NCI-H2081 treated with DMSO at 0.1 percent for 48 hours (cell line): ENCODE measurements at places on chromosomes 16 and 17.
A peak's percentile ranks its signal among the peaks of the same experiment; 100 is the strongest.

- DNase-seq = no peak
Observed at GRCh38 chr17:38709864-38710603, 5.0 kb downstream of the MLLT6 start.

DNA sequence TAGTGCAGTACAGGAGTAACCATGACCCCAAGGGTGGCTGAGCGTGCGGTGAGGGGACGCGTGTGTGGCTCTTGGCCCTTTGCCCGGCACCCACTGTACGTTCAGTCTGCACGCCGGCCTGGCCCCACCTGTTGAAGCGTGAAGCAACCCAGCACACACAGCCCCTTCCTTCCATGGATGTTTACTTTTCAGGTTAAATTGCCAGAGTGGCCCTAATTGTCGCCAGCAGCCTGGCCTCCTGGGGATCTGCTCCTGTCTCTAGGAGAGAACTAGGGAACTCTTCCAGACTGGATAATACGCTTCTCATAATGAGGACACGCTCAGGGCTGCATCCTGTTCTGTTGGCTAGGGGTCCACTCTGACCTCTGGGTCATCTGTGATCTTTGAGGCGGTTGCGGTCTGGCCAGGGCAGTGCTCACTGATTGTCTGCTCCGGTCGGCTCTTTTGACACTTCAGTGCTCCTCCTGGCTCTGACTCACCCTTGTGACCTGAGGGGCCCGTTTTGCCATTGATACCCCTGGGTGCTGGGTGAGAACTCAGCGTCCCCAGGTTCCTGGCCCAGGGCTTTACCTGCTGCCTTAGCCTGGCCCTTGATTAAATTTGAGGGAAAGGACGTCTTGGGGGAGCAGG lies 27.7 kb downstream of the TPSG1 start:
- peak; percentile 22 for DNase-seq

GRCh38 chr17:42553161-42553818 lies 567 bp downstream of the HSD17B1 start:
- no peak for DNase-seq

DNA sequence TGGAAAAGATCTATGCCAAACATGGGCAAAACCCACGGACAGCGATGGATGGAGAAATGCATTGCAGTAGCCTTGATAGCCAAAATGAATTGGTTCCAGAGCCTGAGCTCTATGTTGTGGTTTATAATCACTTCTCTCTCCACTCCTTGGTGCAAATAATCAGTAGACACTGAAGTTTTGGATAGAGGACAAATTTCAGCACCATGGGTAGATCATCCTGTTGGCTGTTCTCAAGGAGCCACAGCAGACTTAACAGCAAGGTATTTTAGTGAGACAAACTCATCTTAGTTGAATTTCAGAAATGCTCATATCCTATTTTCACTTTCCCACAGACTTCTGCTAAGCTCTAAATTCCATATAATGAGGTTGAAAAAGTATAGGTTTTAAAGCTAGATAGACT lies 88.3 kb upstream of the CCL1 start:
- no peak for DNase-seq

DNA sequence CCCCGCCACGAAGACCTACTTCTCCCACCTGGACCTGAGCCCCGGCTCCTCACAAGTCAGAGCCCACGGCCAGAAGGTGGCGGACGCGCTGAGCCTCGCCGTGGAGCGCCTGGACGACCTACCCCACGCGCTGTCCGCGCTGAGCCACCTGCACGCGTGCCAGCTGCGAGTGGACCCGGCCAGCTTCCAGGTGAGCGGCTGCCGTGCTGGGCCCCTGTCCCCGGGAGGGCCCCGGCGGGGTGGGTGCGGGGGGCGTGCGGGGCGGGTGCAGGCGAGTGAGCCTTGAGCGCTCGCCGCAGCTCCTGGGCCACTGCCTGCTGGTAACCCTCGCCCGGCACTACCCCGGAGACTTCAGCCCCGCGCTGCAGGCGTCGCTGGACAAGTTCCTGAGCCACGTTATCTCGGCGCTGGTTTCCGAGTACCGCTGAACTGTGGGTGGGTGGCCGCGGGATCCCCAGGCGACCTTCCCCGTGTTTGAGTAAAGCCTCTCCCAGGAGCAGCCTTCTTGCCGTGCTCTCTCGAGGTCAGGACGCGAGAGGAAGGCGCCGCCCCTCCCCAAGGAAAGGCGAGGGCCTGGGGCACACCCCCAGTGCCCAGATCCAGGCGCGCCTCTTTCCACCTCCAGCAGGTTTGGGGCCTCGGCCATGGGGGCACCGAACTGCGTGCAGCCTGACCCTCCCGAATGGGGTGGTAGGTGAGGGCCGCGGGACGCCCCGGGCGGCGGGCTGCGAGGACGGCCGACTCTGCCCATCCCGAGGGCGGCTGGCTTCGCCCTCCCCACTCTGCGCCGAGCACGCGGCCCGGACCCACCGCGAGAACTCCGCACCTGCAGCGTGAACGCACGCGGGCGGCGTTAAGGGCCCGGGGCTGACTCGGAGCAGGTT lies 664 bp downstream of the HBQ1 start:
- no peak for DNase-seq

- no peak for DNase-seq
Observed at GRCh38 chr16:49559242-49559641, 185.6 kb downstream of the C16orf78 start.

DNA sequence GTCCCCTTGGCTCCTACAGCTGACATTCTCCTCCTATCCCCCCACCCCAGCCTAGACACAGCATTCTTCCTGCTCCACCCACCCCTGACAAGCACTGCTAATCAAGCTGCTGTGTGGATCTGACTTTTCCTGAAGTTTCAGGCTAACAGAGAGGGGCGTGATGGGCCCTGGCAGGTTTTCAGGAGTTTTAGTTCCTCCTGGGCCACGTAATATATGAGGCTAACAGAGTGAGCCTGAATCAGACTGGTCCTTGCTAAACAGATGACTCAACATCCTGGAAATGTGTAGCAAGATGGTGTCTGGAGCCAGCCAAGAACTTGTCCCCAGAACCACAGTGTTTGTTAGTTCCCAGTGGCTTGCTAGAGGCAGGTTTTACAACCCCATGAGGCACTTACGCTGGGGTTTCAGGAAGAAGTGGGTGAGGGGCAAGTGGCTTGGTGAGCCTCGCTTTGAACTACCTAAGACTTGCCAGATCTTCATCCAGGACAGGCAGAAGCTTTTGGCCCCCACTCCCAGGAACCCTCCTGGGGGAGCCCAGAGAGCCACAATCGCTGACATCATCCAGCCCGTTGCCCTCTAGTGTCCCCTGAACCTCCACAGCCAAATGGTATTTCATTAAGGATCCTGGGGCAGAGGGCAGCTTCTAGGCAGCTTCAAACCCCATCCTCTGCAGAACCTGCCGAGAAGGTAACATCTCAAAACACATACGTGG lies 15.9 kb downstream of the TMEM92 start:
- DNase-seq = no peak
